NCI-H187 treated with DMSO at 0.1 percent for 48 hours (cell line): ENCODE measurements at places on chromosomes 3 and 15.
A peak's percentile ranks its signal among the peaks of the same experiment; 100 is the strongest.

- no peak for DNase-seq
Measured at GRCh38 chr3:71579935-71580406, 3.6 kb downstream of the FOXP1 start.

DNA sequence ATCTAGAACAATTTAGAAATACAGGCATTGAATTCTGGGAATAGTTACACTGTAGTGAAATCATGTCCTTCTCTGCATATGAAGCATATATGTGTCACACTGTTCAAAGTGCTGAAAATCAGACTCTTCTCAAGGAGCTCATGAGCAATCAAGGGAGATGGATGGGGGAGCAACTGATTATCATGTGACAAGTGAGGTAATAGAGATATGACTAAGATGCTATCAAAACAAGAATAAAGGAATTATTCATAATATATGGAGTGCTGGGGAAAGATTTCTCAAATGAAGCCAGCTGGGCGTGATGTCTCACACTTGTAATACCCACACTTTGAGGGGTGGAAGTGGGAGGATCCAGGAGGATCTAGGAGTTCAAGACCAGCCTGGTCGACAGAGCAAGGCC is 74.9 kb upstream of the CHRNB4 start:
- no peak for DNase-seq

DNA sequence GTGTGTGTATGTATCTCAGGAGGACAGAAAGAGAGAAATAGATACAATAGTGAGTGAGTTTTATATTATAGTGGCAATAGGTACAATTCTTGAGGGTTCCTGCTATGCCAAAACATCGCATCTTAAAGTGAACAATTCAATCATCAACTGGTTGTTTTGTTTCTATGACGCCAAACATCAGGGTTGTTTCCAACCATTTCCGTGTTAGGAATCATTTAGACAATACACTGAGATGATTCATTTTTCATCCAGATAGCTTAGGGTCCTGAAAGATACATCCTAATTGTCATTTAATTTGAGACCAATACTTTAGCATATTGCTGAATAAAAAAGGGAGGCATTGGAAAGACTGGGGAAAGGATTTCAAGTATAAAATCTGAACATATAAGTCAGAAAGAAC is 472.2 kb downstream of the MCTP2 start:
- DNase-seq = no peak

GRCh38 chr3:66665021-66665695 is 164.3 kb upstream of the LRIG1 start:
- DNase-seq = no peak

GRCh38 chr3:142930463-142930862 is 33.0 kb downstream of the PAQR9 start:
- no peak for DNase-seq

DNA sequence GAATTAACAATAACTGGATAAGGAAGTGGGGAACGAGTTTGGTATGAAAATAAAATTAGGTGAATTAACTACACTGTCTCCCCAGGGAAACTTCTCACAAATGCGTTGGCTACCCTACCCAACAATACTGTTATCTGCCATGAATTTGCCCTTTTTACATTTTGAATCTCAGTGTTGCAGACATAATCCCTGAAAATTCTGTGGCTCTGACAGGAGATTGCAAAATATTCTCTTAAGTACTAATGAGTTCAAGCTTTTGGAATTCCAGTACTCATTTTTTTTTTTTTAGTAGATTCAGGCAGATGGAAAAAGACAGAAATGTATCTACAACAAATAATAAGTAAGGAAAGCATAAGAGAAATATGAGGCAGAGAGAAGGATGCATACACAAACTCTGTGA is 332.6 kb downstream of the LSAMP start:
- DNase-seq = no peak

GRCh38 chr15:49495993-49496753 is 73.1 kb downstream of the FGF7 start:
- DNase-seq = no peak

- no peak for DNase-seq
Measured at GRCh38 chr3:180855364-180855763, 57.1 kb upstream of the FXR1 start.

- DNase-seq = no peak
Measured at GRCh38 chr3:161314836-161315395, 56.4 kb downstream of the SPTSSB start.

- DNase-seq = no peak
Measured at GRCh38 chr3:138327831-138328230, 1.8 kb downstream of the NME9 start.

- DNase-seq = no peak
Measured at GRCh38 chr3:72033666-72034428, 248.9 kb upstream of the PROK2 start.

DNA sequence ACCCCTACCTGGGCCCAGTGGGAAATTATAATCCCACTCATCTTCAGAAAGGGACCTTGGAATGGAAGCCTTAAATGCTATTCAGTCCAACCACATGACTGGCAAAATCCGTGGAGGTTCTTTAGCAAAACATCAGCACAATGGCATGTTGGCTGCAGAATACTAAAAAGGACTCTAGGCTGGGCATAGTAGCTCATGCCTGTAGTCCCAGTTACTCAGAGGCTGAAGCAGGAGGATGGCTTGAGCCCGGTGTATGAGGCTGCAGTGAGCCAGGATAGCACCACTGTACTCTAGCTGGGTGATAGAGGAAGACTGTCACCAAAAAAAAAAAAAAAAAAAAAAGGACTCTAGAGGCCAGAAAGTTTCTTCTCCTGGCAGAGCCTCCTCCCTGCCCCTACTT is 60.6 kb upstream of the RYK start:
- no peak for DNase-seq

DNA sequence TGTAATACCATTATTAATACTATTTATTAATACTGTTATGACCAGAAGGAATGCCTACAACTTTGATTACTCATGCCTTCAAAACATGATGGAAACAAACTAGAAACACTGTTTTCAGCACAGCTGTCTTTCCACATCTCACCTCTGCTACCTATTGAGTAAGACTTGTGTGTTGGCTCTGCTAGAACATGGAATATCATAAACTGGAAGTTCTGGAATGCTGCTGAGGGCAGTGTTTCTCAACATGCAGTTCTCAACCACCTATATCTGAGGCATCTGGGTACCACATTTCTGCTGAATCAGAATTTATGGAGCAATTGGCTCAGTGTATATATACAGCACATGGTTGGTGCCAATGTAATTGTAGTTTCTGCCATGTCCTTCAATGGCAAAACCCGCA is 392.1 kb downstream of the TUSC7 start:
- no peak for DNase-seq

- no peak for DNase-seq
Measured at GRCh38 chr3:43013256-43013655, 34.1 kb downstream of the GASK1A start.

GRCh38 chr15:72312605-72313447 is 7.1 kb downstream of the CELF6 start:
- DNase-seq = peak; percentile 24

GRCh38 chr15:77634266-77634962 is 1.7 kb upstream of the LINGO1 start:
- DNase-seq = no peak

DNA sequence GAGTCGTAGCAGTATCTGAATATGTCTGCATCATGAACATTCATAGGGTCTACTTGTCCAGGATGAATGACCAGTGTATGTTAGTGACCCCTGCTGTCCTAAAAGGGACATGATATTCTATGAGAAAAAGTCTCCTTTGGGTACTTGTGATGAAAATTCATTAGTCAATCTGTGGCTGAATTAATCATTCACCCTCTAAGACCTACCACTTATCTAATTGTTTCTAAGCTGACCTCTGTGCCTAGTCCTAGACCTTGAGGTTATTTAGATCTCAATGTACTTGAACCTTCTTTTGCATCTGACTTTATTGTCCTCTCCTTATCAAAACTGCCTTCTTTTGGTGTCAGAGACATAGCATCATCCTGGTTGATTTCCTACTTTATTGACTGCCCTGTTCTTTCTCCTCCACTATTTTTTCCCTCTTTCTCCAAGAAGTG is 799.3 kb downstream of the DIPK2A start:
- DNase-seq = no peak

- no peak for DNase-seq
Measured at GRCh38 chr3:45026038-45026437, at the start of gene CLEC3B. Gene CLEC3B, plus strand, starts transcription at chr3:45026303. Its CDS starts 60 bp downstream, at chr3:45026363.

DNA sequence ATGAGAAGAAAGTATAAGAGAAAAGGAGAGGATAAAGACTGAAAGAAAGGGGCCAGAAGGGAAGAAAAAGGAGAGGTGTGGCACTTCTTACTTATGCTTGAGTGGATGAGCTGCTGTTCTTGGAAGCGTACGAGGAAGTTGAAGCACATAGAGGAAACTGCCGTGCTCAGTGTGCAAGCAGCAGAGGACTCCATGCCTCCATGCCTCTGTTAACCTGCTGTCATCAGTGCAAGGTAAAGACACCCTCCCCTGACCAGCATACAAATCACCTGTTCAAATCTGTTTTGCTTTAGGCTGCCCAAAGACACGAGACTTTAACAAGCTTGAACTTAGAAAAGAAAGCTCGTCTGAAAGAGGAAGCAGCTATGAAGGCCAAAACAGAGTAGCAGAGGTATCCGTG is 6.4 kb downstream of the WDR5B start:
- no peak for DNase-seq

- DNase-seq = no peak
Measured at GRCh38 chr3:157073810-157074209, 86.1 kb downstream of the CCNL1 start.

DNA sequence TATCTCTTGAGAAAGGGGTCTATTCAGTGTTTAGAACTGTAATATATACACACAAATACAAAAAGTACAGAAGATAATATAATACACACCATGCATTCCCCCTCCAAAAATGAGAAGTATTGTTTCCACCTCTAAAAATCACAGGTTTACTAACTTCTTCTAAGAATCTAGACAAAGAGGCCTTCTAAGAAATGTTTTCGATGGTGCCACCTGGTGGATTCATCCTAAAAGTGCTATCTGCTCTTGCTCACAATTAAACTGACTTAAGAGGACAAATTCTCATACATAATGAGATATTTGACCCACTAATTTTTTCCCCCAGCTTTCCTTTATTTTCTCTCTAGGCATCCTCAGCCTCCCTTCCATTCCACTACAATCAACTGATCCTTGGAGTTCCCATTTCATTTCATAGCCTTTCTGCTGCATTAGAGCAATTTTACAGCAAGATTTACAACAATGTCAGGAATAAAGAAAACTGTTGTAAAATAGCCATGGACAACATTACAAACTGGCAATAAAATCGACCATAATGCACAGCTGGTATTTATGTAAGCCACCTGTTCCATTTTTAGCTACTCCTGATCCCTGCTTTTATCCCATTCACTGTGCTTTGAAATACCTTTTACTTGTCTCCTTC is 124.6 kb downstream of the ARRDC4 start:
- DNase-seq = peak; percentile 16

- no peak for DNase-seq
Measured at GRCh38 chr15:50501815-50502214, 44.7 kb downstream of the USP50 start.

DNA sequence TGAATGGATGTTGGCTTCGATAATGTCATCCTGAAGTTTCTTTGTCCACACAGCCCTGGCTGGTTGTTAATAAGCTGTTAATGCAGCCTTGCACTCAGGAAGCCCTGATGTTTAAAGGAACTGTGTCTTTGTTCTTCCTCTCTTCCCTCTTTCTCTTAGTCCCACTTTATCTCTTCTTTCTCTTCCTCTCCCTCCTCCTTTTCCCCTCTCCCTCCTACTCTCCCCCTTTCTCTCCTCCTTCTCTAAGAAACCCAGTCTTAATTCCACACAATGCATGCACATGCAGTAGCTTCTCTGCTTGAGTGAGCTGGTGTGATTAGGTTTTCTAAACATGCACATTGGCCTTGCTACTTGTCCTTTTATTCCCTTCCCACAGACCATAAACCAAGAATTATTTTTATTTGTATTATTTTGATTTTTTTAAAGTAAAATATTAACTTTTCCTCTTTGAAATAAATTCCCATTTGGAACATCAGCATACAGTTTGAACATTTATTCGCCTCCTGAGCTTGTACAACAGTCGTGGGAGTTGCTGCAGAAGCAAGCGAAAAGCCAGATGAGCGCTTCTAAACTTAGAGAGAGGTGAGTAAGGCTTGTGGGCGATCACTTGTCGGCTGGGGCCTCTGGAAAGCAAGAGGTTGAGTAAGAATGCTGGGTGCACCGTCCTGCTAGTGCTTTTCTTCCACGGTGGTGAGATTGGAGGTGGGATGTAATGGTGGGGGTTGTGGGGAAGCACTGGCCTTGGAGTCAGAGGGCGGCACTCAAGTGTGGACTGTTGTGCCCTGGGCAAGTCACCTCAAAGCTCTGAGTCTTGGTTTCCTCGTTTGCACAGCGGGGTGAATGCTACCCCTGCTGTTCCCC is 7.2 kb downstream of the GHRL start:
- no peak for DNase-seq

DNA sequence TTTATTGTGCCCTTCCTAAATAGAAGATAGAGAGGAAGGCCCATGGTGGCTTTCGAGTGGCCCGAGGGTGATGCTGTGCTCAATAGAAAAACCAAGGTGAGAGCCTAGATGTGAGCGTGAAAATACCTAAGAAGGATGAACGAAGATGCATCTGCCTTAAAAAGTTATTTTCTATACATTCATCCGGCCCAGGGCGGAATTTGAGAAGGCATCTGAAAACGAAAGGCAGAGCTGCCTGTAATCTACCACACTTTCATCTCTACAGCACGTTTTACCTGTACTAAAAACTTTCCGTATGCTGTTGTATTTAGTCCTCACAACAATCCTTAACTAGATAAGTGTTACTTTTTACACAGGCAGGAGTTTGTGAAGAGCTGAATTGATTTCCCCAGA is 1.4 kb downstream of the DUT start:
- DNase-seq = no peak

- peak; percentile 23 for DNase-seq
Measured at GRCh38 chr3:152269831-152270734, 1.4 kb downstream of the MBNL1 start.

DNA sequence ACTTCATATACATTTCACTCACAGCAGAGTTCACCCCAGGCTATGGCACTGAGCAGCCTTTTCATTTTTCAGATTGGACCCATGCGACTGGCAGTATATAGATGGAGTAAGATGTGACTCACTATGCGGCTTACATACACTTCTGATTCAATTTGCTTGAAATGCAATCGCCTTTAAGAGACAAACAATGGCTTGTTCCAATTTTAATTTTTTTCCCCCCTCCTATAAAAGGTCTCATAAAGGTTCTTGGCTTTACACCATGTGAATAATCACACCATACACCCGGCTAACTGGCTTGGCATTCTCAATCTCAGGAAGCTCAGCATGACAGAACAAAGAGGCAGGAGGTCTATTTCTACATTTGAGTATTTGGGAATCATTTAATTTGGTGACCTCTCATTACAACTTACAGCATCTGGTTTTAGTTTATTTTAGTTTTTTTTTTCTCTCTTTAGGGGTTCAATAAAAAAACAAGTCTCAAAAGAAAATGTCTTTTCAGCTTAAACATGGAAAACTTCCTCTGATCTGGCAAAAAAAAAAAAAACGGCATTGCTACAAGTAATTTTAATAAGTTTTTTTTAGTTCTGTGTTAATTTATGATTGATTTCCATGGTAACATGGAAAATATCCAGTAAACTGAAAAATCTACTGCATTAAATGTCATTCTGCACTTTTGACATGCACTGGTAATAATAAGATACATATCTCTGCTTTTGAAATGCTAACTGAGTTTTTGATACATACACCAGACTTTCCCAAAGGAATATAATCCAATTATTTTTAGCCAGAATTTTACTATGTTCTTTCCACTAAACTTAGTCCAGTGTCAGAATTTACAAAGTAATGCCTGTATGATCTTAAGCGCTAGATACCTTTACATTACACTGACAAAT is 38.8 kb downstream of the GADL1 start:
- DNase-seq = no peak
